ENCODE measurements at places on chromosomes 2 and 18.

DNA sequence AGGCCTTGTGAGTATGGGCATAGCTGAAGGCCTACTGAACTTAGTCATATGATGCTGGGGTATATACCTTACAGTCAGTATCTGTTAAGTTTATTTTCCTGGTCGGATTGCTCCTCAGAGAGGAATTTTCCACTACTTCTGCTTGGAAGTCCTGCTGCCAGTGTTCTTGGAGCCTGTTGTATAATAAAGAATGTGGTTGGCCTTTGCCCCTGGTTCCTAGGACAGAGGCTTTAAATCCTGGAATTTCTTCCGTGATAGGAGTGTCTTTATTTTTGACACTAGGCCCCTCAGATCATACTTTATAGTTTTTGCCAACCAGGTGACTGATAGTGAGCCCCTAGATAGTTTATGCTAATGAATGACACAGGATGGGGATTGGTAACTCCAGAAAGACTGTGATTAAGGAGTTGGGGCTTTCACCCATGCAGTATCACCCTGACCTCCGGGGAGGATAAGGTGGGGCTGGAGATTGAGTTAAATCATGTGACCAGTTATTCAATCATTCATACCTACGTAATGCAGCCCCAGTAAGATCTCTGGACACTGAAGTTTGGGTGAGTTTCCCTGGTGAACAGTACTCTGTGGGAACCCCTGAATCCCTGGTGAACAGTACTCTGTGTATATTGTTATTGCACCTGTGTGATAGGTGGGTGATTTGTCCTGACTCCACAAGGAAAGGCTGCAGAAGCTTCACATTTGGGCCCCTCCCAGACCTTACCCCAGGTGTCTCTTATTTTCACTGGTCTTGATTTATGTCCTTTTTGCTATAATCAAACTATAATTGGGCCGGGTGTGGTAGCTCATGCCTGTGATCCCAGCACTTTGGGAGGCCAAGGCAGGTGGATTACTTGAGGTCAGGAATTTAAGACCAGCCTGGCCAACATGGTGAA is 56.9 kb downstream of the COMMD1 start:
- H3K27me3 ChIP-seq, result no peaks in the 10 kb centered on the region
- H3K4me3 ChIP-seq, result no peak overlapping the region
- no peaks in the 10 kb centered on the region for H3K36me3 ChIP-seq
- no peak overlapping the region for H3K27ac ChIP-seq
- no peaks in the 10 kb centered on the region for H3K4me1 ChIP-seq

GRCh38 chr2:25418944-25419677 is 77.4 kb upstream of the DNMT3A start:
- no peaks in the 10 kb centered on the region for H3K4me1 ChIP-seq
- H3K36me3 ChIP-seq, result no peaks in the 10 kb centered on the region
- DNase-seq, result no peak
- no peaks in the 10 kb centered on the region for H3K27me3 ChIP-seq
- no peak overlapping the region for H3K4me3 ChIP-seq

DNA sequence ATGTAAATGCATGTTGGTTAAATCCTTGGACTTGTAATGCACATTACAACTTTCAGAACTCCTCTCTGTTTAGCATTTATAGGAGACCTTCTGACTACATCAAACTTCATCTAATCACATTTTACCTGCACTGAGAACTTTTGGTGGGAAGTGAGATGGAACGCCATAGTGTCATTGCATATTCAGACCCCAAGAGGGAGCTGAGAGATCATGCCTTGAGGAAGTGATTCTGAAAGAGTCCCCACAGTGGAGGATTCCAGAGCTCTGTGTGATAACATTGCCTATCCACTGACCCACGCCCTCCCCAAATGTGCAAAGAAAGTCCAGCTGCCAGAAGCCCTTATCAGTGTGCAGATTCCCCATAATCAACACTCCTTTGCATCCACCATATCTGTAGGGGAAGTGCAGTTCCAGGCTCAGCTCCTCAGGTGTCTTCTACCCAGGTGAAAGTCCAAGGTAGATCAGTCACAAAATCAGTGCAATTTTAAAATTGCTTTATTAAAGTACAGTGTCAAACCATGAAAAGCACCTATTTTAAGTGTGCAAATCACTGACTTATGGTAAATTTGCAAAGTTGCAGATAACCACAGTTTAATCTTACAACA is 212.4 kb downstream of the RPIA start:
- no peak for DNase-seq
- H3K4me3 ChIP-seq, result no peak overlapping the region
- H3K36me3 ChIP-seq, result no peaks in the 10 kb centered on the region
- no peak overlapping the region for H3K27ac ChIP-seq
- H3K27me3 ChIP-seq, result peaks cover 5% of the 10 kb centered on the region
- no peaks in the 10 kb centered on the region for H3K4me1 ChIP-seq

- no peak for DNase-seq
- no peaks in the 10 kb centered on the region for H3K4me1 ChIP-seq
- no peak overlapping the region for H3K27ac ChIP-seq
- H3K4me3 ChIP-seq, result no peak overlapping the region
- H3K27me3 ChIP-seq, result no peaks in the 10 kb centered on the region
Measured at GRCh38 chr2:181128199-181128598, 147.8 kb downstream of the UBE2E3 start.

GRCh38 chr18:70149616-70150301 is 55.7 kb downstream of the RTTN start:
- no peak overlapping the region for H3K27ac ChIP-seq
- no peak for DNase-seq
- H3K36me3 ChIP-seq, result peaks cover 14% of the 10 kb centered on the region
- no peaks in the 10 kb centered on the region for H3K27me3 ChIP-seq
- H3K4me1 ChIP-seq, result no peaks in the 10 kb centered on the region
- no peak overlapping the region for H3K4me3 ChIP-seq

DNA sequence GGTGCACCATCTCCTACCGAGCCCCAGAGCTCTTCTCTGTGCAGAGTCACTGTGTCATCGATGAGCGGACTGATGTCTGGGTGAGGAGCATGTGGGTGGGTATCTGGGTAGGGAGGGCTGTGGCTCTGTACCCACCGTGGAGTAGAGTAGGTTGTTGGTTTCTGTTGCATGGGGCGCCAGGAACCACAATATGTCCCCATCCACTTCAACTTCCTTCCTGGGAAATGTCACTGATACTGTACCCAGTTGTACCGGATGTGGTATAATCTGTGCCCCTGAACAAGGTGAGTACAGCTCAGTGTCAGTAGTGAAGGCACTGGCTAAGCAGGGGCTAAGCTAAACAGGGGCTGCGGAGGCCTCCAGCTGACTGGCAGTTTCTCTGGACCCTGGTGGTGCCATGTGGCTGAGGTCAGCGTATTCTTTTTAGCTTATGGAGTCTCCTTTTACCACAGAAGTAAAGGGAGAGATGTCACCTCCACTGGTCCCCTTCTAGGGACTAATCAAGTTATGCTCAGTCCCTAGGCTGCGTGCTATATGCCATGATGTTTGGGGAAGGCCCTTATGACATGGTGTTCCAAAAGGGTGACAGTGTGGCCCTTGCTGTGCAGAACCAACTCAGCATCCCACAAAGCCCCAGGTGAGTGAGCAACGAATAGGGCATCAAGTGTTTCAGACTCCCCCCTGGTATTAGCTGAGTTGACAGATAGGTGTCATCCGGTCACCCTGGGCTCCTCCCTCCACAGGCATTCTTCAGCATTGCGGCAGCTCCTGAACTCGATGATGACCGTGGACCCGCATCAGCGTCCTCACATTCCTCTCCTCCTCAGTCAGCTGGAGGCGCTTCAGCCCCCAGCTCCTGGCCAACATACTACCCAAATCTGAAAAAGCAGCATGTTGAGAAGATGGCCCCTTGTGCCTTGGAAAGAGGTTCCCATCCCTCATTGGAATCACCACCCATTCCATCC is 2.7 kb downstream of the STK16 start:
- no peak for DNase-seq
- H3K4me1 ChIP-seq, result peaks cover 32% of the 10 kb centered on the region
- no peak overlapping the region for H3K4me3 ChIP-seq
- no peaks in the 10 kb centered on the region for H3K27me3 ChIP-seq

DNA sequence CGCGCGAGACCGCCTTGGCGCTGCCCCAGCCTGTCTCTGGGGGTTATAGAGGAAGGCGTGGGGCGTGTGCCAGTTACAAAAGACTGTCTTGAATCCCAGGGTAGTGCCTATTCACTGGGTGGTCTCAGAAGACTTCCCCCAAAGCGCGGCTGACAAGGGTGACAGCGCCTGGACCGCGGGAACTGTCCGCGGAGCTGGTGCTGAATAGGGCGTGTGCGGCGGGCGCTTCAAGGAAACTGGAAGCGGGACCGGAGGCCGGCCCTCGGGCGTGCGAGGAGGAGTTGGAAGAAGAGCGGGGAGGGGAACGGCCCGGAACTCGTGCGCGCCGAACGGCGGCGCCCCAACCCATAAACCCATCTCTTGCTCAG is 2.3 kb downstream of the EGR4 start:
- DNase-seq, result peak; percentile 81
- no peak overlapping the region for H3K27ac ChIP-seq
- H3K36me3 ChIP-seq, result no peaks in the 10 kb centered on the region
- H3K27me3 ChIP-seq, result peaks cover 14% of the 10 kb centered on the region

DNA sequence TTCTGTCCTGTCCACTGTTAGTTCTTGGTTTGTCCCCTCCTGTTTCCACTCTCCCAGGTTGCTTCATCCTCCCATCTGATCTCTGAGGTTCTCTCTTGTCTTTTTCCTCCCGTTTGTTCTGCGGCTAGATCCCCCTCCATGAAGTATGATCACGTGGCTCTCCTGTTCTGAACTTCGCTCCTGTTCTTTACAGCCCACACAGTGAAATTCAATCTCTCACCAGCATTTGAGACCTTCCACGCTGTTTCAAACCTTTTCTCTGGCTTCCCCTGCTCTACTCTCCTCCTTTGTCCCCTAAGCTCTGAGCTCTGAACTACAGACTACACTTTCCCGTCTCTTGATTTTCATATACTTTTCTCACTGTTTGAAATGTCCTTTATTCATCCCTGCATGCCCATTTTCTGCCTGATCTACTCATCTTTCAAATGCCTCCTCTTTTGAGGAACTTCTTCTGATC is 83.5 kb downstream of the OSBPL6 start:
- no peak overlapping the region for H3K4me3 ChIP-seq
- H3K27me3 ChIP-seq, result no peaks in the 10 kb centered on the region
- H3K27ac ChIP-seq, result no peak overlapping the region
- H3K36me3 ChIP-seq, result no peaks in the 10 kb centered on the region

DNA sequence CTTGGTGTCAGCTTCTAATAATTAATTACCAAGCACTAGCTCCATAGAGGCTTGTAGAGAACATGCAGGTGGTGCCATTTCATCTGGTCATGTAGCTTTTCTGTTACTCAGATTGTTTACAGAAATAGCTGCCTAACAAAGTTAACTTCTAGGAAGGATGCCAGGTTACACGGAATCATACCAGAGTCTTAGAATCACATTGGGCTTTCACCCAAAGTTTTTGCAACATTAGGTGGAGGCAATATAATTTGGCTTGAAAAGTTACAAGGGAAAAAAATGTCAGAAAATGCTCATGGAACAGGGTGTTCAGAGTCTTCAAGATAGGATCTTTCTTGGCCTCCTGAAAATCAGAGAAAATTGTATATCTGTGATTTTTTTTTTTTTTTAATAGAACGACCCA is 135.6 kb downstream of the ARHGAP15 start:
- no peaks in the 10 kb centered on the region for H3K27me3 ChIP-seq
- H3K36me3 ChIP-seq, result no peaks in the 10 kb centered on the region
- H3K4me3 ChIP-seq, result no peak overlapping the region
- no peaks in the 10 kb centered on the region for H3K4me1 ChIP-seq
- no peak for DNase-seq

DNA sequence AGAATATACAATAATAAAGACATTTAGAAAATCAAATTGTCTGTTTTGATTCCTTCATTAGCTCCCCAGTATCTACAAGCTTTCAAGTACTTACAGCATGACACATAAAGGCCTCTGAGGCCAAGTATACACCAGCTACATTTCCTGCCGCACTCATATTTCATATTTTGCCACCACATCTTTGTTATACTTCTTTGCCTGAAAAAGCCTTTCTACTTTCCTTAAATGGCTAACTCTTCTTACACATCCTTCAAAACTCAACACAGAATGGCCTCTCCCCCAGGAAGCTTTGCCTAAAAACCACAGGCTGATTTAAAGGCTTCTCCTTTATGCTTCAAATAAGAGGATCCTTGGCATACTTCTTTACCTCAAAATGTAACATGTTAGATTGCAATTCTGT is 4.5 kb downstream of the STK17B start:
- DNase-seq, result no peak
- H3K36me3 ChIP-seq, result no peaks in the 10 kb centered on the region
- no peaks in the 10 kb centered on the region for H3K27me3 ChIP-seq
- peaks cover 10% of the 10 kb centered on the region for H3K4me1 ChIP-seq
- H3K27ac ChIP-seq, result no peak overlapping the region

- no peak overlapping the region for H3K27ac ChIP-seq
- no peak overlapping the region for H3K4me3 ChIP-seq
- no peak for DNase-seq
- H3K4me1 ChIP-seq, result no peaks in the 10 kb centered on the region
Measured at GRCh38 chr18:66645983-66646382, 42.1 kb upstream of the CDH19 start.

DNA sequence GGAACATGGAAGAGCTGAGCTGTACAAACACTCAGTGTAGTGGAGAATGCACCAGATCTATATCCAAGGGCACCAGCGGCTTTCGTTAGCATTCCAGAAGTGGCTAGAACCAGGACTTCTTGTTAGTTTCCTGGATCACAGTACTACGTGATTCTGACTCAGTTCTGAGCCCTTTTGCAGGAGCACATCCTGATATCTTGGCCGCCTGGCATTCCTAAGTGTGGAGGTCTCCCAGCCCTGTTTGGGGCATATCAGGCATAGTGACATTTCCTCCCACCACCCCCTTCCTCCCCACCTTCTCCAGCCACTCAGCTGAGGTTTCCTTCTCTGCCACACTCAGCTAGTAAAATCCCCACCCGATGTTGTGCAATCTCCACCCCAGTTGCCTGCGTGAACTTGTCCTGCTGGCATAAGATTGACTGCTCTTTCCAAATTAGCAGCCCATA is 63.4 kb downstream of the BMP10 start:
- H3K27me3 ChIP-seq, result no peaks in the 10 kb centered on the region
- no peak overlapping the region for H3K4me3 ChIP-seq
- no peak for DNase-seq
- H3K36me3 ChIP-seq, result no peaks in the 10 kb centered on the region

DNA sequence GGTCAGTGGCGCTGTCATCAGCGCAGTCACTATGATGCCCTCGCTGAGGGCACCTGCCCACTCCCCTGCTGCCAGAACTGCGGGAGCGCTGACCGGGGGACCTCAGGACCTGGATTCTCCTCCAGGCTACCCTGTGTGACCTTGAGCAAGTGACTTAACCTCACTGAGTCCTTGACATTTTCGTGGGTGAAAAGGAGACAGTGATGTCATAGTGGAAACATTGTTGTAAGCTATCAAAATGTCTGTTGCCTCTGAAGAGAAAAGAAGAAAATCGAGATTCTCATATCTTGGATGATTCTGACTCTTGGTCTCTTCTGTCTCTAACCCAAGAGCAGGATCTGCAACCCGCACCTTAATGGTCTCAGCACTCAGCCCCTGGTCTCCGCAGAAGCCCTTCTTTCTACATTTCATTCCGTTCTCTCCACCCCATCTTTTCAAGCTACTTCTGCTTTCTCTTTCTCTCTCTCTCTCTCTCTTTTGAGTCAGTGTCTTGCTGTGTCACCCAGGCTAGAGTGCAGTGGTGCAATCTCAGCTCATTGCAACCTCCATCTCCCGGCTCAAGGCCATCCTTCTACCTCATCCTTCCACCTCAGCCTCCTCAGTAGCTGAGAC is 978 bp upstream of the TUBA4A start:
- no peaks in the 10 kb centered on the region for H3K27me3 ChIP-seq
- peak overlapping the region; percentile 67 for H3K4me3 ChIP-seq
- H3K27ac ChIP-seq, result peak overlapping the region; percentile 73
- no peak for DNase-seq
- peaks cover 5% of the 10 kb centered on the region for H3K36me3 ChIP-seq
- H3K4me1 ChIP-seq, result peaks cover 20% of the 10 kb centered on the region

- H3K36me3 ChIP-seq, result no peaks in the 10 kb centered on the region
- no peak overlapping the region for H3K4me3 ChIP-seq
- DNase-seq, result no peak
- peaks cover 4% of the 10 kb centered on the region for H3K4me1 ChIP-seq
Measured at GRCh38 chr2:69253112-69253511, 133.9 kb downstream of the GFPT1 start.

Measured in pancreas (tissue), 10 donors.